ENCODE measurements at places on chromosomes 7 and 10.

DNA sequence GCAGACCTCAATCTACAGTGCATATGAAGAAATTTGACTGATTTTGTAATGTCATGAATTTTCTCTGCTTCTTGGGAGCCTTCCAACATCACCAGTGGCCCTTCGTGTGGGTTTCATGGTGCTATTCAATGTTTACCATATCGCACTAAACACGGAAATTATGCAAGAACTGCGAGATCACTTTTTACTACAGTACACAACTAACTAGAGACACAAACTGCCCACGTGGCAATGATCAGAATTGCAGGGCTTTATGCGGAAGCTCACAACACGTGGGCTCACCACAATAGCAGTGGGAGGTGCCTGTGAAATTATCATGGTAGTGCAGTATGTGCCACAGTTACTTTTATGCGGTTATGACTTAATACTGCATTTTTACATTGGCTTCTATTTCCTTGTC lies 449.7 kb upstream of the KLF6 start:
- DNase-seq: no peak

DNA sequence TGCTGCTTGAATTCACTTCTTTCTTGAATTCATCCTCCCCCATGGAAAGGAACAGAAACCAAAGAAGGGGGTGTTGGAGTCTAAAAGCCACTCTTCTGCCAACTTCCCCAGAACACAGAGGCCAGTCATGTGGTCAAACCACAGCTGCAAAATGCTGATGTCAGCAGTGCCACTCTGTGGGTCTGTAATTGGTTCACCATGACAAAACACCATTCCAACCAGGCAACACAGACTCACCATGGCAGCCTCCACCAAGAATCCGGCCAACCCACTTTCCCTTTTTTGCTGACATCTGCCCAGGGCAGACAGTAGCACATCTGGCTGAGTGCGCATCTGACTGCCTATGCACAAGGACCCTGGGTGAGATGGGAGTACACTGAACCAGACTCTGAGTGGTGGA lies 16.8 kb downstream of the OSBPL3 start:
- DNase-seq: no peak

DNA sequence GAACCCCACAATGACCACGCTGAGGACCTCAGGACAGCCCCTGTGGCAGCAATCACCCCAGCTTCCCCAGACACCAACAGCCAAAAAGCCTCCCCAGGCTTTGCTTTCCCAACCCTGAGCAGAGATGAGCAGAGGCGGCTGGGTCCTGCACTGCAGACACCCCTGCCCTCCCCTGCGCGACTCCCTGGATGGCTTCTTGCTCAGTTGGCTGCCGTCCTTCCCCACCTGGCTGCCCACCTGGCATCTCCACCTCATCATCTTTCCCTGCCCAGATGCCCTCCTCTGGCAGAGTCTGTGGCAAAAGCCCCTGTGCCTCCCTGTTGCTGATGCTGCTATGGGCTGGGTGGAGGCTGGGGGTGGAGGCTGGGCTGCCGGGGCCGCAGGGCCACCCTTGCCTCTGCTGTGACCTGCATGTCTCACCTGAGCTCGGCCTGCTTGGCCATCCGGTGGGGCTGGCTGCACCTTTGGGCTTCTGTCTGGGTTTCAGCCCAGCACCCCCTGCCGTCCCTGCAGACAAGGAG lies 567.7 kb downstream of the TCERG1L start:
- no peak for DNase-seq

- DNase-seq: no peak
These were observed 11.6 kb downstream of the MLXIPL start for GRCh38 chr7:73612598-73613269.

GRCh38 chr7:45646207-45646821 lies 72.1 kb downstream of the ADCY1 start:
- DNase-seq: no peak

GRCh38 chr10:120517196-120517595 lies 60.2 kb downstream of the PLPP4 start:
- no peak for DNase-seq

DNA sequence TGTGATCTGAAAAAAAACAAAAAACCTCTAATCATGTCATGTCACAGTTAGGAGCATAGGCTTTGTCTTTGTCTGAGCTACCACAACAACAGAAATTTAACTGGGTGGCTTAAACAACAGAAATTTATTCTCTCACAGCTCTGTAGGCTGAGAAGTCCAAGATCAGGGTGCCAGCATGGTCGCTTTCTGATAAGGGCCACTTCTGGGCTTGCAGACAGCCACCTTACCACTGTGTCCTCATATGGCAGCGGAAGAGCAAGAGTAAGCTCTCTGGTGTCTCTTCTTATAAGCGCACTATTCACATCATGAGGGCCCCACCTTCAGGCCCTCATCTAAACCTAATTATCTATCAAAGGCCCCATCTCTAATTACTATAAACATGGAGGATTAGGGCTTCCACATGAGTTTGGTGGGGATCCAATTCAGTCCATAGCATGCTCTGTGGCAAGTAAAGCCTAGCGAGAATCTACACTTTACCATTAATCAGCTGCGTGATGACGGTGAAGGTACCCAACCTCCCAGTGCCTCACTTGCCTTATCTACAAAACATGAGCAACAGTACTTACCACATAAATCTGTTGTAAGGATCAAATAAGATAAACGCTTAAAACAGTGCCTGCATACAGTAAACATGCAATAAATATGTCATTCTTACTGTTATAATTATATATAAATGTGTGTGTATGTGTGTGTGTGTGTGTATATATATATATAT lies 17.3 kb downstream of the ZNF438 start:
- no peak for DNase-seq

- no peak for DNase-seq
These were observed 254.9 kb downstream of the SORCS3 start for GRCh38 chr10:104895981-104896380.

DNA sequence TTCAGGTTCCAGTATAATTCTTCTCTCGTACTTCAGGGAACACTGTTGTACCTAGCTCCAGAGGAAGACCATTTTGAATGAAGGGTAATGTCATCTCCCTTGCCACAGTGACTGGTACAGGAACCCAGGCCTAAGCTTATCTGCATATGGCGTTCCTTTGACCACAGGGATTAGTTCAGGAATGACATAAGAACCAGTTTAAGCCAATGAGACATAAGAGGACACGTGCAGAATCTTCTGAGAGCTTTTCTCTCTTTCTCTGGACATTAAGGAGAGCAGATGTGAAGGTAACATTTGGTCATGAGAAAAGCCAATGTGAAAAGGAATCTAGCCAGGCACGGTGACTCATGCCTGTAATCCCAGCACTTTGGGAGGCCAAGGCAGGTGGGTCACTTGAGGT lies 21.8 kb upstream of the HIBADH start:
- DNase-seq: no peak

GRCh38 chr10:96902731-96903358 lies 70.7 kb downstream of the LCOR start:
- no peak for DNase-seq

DNA sequence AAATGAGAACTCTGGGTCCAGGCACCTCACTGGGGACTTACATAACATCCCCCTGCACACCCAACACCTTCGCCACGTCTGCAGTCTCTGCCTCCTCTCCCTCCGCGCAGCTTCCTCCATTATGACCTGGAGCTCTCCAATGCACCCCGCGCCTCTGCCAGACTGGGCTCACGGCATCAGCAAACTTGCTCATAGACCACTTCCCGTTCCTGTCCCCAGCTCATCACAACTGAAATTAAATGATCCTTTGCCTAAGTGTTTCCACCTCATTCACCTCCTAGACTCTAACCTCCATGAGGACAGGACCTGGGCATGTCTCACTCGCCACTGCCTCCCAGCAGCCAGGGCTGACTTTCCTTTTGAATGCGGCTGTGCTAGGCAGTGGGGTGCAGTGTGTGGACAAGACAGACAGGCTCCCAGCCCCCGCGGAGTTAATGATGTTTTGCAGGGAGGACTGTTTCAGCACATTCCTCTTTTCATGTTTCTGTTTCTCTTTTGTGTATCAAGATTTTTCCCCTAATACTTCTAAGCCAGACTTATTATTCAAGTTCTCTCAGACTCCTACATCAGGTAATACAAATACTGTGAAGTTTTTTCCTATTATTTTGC lies 18.8 kb downstream of the CHST15 start:
- no peak for DNase-seq

- DNase-seq: no peak
These were observed 254.6 kb downstream of the SLC25A13 start for GRCh38 chr7:96067321-96067720.

DNA sequence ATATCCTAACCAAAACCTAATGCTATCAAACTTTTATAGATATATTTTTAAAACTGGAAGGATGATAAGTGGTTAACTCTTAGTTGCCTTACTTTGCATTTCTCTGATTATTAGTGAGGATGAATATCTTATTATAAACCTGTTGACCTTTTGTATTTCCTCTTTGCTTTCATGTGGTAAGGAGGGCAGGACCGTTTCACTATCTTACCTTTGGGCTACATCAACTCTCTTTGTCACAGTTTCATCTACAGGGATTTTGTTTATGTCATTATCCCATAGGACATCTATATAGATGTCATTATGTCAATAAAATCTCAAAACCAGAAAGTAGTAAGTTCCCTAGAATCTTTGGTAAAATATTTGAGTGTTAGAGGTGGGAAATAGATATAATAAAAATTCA lies 219.3 kb downstream of the THSD7A start:
- no peak for DNase-seq

GRCh38 chr7:144725070-144725469 lies 110.8 kb downstream of the TPK1 start:
- no peak for DNase-seq

DNA sequence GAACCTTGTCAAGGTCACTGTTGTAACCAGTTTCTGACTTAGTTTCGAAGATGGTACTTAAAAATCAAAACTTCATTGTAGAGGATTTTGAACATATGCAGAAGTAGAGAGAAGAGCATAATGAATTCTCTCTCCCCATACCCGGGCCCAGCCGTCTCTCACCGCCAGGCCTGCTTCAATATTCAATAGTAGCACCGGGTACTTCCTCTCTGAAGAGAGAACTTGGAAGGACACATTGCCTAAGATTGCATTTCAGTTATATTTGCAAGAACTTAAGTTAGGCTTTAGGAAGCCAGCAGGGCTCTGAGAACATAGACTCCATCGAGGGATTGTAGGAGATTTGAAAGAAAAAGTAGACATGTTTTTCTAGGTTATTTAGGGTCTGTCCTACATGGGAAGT lies 19.1 kb downstream of the LMTK2 start:
- DNase-seq: no peak

- DNase-seq: no peak
These were observed 73.4 kb downstream of the MYOF start for GRCh38 chr10:93408783-93409182.

DNA sequence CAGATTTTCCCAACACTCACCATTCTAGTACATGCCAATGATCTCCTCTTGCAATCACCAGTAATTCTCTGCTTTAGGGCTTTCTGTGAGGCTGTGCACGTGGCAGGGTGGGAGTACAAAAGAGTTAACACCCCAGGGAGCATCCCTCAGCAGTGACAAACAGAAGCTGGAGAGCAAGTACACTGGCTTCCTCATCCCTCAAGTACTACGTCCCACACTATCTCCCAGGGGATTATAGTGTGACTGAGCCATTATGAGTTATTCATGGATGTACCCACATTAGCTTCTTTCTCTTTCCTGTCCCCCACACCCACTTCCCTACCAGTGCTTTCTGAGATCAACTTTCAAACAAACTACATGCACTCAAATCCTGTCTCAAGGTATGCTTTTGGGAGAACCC lies 1216.5 kb upstream of the AUTS2 start:
- no peak for DNase-seq

GRCh38 chr7:30877015-30877769 lies 34.5 kb upstream of the AQP1 start:
- DNase-seq: no peak

GRCh38 chr7:115585015-115585718 lies 445.4 kb downstream of the TFEC start:
- DNase-seq: no peak

GRCh38 chr7:149620961-149621360 lies 123.4 kb upstream of the ZNF746 start:
- DNase-seq: no peak

GRCh38 chr10:107269626-107270025 lies 105.1 kb upstream of the SORCS1 start:
- DNase-seq: no peak

GRCh38 chr7:132603220-132603833 lies 27.1 kb upstream of the PLXNA4 start:
- DNase-seq: no peak

GRCh38 chr10:124734311-124735166 lies 9.6 kb downstream of the FAM53B start:
- no peak for DNase-seq

GRCh38 chr7:4706384-4707216 lies 24.5 kb downstream of the FOXK1 start:
- DNase-seq: no peak

GRCh38 chr10:122301055-122301810 lies 30.1 kb downstream of the BTBD16 start:
- no peak for DNase-seq

DNA sequence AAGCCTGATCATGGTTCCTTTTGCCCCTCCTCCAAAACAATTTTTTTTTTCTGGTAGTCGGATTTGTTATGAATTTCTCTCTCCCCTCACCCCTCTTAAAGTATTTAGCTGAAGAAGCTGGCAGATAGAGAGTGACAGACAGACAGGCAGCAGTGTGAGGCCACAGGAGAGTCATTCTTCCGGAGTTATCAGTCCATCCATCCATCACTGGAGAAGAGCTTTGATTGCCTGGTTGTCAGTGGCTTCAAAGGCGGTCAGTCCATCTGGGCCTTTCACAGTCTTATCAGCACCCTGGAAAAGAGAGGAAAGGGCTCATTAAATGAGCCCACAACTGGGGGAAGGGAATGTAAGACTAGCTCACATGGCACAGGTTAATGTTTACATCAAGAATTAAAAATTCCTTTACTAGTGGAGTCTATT lies 47.4 kb downstream of the MTPN start:
- DNase-seq: no peak

DNA sequence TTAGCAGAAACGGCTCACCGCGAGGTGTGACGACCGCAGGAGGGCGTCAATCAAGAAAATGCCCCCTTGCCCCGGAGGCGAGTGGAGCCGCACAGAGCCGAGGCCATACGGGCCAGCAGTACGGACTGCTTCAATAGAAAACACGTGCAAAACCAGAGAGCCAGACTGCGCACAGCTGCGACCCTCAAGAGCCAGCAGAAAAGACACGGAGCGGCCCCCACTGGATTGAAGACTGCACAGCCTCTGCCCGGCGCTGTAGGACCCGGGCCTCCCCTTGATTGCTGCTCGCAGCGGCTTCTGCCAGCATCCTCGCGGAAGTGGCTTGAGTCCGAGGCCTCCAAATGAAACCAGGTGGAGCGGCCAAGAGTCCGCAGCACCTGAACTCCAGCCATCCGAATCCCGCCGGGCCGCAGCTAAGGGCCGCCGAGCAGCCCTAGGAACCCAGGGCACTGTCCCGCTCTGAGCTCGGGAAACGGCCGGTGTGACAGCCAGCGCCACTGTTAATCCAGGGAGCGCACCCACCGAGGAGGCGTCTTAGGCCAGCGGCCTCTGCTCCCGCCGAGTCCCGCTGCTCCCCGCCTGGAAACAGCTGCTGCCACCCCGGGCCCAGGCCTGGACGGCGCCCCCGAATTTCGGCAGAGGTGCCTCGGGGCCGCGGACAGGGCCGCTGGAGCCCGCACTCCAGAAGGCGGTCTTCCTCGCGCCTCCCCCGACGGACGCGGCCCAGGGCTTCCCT lies 660 bp upstream of the HHEX start:
- no peak for DNase-seq

GRCh38 chr10:94607111-94607510 lies 61.5 kb downstream of the HELLS start:
- no peak for DNase-seq

GRCh38 chr7:27641581-27642230 lies 21.0 kb downstream of the HIBADH start:
- DNase-seq: no peak

All from NCI-H1694 treated with DMSO at 0.1 percent for 48 hours (cell line).